ENCODE measurements at places on chromosomes 5 and 9.

DNA sequence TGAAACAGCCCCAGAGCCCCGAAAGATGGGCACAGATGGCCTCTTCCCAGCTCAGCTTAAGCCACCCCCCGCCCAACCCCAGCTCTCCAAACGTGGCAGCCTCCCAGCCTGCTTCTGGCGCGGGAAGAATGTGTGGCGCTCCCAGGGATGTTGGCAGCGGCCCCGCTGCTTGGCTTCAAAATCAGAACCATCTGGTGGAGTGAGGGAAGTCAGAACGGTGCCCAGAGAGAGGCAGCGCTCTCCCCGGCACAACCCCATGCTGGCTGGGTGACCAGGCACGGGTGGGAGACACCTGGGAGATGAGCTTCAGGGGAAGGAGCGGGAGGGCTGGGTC, 72.7 kb upstream of the ORM1 start:
- no peak for DNase-seq

DNA sequence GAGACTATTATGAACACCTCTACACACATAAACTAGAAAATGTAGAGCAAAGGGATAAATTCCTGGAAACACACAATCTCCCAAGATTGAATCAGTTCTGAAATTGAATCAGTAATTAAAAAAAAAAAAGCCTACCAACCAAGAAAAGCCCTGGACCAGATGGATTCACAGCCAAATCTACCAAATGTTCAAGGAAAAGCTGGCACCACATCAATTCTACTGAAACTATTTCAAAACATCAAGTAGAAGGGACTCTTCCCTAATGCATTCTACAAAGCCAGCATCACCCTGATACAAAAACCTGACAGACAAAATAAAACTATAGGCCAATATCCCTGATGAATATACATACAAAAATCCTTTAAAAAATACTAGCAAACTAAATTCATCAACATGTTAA, 25.4 kb upstream of the GRXCR2 start:
- no peak for DNase-seq

DNA sequence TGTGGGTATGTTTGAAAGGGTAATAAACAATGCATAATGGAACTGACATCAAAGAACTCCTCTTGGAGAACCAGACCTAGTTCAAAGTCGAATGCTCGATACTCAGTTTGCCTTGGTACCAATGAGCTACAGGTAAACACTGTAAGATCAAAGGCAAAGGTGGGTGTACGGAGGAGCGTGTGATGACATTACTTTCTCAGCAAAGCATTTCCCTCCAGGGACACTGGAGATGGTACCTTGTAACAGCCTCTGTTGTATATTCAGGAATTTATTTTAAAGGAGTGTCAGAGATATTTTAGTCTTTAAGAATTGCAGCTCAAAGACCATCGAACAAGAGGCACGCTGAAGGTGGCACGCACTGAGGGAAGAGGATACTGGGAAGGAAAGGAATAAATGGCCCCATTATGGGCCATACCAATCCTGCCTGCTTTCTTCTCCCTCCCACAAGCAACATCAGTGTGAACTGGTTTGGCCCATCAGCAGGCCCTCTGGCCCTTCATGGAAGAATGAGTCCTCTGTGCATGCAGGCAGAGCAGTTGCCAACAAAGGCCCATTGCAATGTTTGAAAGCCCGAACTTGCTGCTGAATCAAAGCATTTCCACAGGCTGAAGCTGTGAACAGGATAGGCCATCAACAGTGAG, 410.2 kb downstream of the ACTL7B start:
- no peak for DNase-seq

DNA sequence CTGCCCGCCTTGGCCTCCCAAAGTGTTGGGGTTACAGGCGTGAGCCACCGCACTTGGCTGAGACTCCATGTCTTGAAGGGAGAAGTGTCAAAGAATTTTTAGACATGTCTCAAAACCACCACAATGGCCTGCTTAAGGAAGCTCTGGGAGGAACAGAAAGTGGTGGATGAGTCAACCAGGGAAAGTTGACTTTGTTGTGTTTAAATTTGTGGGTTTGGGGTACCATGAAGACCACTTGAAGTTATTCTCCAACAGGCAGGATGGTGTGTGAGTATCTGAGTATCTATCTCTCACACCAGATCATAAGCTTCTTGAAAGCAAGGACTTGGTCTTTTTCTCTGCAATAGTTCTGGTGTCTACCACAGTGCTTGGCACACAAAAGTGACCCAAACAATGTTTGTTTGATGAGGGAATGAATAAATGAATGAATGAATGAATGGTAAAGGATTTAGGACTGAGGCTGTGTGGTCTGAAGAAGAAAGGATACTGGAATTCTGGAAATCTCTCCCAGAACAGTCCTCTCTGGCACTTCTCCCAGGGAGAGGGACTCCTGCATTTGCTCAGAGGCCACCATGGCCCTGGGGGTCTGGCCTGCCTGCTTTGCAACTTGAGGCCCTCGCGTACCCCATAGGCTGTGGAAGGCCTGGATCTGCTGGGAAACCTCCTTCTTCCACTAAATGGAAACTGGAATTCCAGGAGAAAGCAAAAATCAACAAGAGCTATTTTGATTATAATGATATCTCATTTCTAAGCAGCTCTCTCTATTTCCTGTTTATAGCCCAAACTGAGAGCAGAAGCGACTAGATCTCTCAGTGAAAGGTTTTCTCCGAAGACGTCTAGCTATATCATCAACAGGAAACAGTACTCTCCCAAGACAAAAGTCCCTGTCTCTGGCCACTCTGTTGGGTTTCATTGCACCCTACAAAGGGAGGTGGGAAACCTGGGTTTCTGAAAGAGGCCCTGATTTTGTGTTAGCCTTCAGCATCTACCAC, 187.9 kb downstream of the PALM2AKAP2 start:
- DNase-seq = peak; percentile 73

GRCh38 chr5:40137223-40137622, 542.5 kb upstream of the PTGER4 start:
- DNase-seq = no peak

DNA sequence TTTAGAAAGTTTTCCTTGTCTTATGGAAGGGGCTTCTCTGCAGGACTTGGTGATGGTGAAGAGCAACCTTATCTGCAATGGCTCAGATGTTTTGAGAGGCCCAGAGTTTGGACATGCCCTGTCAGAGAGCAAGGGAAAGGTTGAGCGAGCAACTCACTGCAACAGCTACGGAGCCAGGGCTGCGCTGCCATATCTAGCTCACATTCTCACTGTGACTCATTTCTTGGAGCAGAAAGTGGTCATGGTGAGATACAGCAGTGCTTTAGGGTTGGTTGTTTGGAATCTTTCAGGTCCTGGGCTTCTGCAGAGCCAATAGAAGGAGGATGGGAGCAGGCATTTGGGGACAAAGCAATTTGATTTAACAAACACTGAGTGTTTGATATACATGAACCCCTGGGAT, 12.3 kb downstream of the GLRA1 start:
- no peak for DNase-seq

- no peak for DNase-seq
Measured at GRCh38 chr5:149485655-149486615, 65.3 kb downstream of the CSNK1A1 start.

DNA sequence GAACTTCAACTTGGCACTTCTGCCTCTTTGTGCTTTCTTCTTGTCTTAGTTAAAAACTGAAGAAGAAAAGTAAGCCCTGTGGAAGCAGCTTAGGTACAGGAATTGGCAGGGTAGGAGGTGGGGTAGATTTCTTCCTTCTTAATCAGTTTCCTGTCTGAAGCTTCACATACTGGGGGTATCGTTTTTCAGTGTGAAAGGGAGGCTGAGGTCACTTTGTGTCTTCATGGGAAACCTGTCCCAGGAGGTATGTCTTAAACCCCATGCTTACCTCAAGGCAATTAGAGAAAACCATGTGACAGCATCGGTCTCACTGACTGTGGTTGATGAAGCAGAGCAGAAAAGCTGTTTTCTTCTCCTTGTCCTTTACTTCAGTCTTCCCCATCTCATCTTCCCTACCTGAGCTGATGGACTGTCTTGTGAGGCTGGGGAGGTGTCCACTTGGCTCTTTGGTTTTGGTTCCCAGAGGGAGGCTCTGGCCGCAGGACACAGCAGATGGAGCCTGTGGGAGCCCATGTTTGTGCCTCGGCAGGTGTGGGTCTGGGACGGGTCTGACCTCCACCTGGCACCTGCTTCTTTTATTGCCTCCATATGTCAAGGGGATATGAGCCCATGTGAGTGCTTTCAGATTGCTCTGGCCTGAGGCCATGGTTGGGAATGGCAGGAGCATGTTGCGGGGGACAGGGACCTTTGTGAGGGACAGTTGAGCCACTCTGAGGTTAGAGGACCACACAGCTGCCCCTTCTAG, 47.0 kb downstream of the SH3GL2 start:
- no peak for DNase-seq

- DNase-seq = no peak
Measured at GRCh38 chr5:169458221-169458620, 125.4 kb upstream of the SPDL1 start.

GRCh38 chr5:171745602-171746001, 40.0 kb upstream of the SMIM23 start:
- DNase-seq = no peak

GRCh38 chr5:145062280-145063062, 772.7 kb downstream of the PRELID2 start:
- DNase-seq = no peak

GRCh38 chr5:571791-572190, 40.3 kb upstream of the CEP72 start:
- no peak for DNase-seq

GRCh38 chr9:107213561-107214028, 69.5 kb upstream of the RAD23B start:
- peak; percentile 7 for DNase-seq

- no peak for DNase-seq
Measured at GRCh38 chr9:7287065-7287464, 512.5 kb downstream of the DMAC1 start.

DNA sequence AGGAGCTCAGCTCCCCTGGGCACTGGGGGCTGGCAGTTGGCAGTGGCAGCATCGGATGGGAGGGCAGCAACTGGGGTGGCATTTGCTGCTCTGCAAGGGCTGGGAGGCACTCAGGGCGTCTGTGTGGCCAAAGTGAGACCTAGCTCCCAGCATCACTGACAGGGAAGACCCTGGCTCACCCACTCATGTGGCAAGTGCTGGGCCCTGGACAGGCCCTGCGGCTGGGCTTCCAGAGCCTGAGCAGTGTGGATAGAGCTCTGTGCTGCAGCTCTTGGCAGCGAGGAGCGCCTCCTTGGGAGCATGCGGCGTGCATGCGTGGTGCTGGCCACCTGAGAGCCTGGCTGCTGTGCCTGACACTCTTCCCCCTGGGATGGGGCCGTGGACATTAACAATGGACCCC, 10.2 kb downstream of the CEP72 start:
- DNase-seq = no peak

DNA sequence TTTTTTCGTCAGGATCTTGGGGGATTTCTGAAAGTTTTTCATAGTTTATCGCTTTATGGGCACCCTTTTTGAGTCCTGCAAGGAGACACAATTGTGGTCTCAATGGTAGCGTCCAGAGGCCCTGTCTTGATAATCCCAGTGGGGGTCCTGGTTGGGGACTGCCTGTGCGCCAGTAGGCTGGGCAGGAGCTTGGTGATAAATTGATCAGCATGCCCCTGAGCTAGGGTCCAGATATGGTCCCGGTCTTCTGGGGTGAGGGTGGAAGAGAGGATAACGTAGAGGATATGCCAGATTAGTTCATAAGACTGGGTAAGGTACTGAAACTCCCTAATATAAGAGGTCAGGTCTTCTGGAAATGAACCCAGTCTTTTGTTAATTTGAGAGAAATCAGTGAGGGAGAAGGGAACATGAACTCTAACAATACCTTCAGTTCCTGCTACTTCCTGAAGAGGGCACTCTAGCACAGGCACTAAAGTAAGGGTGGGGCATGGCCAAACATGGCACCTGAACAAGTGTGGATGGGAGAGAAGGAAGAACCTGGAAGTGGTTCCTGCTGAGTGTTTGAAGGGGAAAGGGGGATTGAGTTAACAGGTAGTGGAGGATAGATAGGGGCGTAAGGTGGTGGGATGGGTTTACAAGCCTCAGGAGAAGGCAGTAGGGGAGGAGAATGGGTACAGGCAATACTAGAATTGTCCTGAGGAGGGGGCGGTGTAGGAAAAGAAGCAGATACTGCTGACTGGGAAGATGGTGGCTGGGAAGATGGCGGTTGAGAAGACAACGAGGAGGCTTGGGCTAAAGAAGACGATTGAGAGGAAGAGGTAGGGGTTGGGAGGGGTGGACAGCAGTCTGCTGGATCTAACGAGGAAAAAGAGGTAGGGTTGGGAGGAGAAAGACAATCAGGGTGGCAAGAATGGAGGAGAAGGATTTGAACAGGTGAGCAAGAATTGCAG, 33.8 kb upstream of the ANXA2R start:
- DNase-seq = no peak

DNA sequence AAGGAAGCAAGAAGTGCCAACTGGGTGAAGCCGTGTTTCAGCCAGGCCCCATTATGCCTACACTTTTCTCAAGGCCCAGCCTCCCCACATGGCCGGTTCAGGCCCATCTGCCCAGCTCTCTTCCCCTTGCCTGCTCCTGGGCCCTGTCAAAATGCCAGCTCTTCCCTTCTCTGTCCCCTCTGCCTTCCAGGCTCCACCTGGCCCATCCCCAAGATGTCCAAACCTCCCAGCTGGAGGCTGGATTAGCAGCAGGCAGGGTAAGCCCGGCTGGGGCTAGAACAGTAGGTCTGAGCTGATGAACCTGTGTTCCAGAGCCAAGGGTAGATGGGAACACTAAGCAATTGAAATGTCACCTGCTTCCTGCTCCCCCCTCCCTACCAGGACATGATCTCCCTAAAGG, 64.1 kb upstream of the HSPA9 start:
- DNase-seq = no peak

GRCh38 chr5:61637566-61637965, 305.5 kb downstream of the ZSWIM6 start:
- DNase-seq = no peak

DNA sequence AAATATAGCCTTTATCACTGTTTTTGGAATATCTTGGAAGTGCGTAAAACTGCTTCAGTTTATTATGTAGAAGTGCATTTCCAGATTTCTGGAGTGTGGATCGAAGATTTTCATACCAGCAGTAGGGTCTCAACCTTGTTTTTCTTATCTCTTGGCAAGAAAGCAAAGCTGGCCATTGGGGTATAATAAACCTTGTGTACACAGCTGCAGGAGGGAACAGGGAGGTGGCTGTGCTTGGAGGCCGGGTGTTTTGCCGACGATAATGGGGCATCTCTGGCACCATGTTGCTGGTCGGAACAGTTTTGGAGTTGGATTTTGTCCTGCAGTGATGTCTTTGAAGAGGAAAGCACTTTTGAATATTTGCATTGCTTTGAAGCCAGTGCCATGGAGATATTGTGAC, 308.8 kb upstream of the DMRT1 start:
- no peak for DNase-seq

GRCh38 chr5:124789104-124789605, 42.7 kb upstream of the ZNF608 start:
- DNase-seq = no peak

DNA sequence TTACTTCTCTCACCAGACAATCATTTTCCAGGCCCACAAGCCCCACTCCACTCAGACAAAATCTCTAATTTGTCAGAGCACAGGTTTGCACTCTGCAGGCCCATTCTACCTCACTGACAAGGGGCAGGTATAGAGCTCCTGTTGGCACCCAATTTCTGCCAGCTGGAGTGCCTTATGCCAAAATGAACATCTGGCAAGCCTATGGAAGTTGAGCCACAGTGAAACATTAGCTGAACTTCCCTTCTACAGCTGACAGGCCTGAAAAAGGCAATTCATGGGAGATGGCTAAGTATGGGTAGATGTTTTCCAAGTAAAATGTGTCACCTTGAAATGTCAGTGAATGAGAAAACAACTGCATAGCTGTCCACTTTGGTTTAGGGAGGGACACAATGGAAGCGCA, 87.0 kb downstream of the SPOCK1 start:
- no peak for DNase-seq

GRCh38 chr5:61569353-61569752, 237.3 kb downstream of the ZSWIM6 start:
- DNase-seq = no peak

- DNase-seq = no peak
Measured at GRCh38 chr9:127091526-127091925, 30.9 kb downstream of the ANGPTL2 start.
